ENCODE measurements at places on chromosomes 2 and 18.

DNA sequence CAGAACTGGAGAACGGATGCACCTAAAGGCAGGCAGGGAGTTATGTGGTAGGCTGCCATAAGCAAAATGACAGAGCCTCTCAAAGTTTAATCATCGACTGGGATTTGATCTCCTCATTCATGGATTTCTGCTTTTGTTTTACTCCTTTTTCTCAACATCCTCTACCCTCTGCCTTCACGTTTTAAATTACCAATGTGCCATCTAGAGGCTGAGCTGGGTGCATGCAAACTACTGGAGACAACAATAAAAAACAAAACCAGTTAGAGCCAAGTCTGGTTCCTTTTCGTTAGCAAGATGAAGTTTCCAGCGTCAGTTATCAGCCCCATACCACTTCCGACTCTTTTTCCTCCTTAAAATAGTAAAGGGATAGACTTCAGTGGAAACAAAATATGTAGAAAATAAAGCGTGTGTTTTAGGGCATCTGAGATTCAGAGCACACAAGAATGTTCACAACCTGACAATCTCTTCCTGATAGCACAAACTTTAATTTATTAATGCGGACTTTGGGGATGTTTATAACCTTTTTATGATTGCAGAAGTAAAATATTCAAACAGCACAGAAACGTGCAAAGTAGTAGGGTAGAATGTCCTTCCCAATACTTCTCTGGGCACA, 117.0 kb downstream of the LAMA1 start:
- peak; percentile 13 for DNase-seq

DNA sequence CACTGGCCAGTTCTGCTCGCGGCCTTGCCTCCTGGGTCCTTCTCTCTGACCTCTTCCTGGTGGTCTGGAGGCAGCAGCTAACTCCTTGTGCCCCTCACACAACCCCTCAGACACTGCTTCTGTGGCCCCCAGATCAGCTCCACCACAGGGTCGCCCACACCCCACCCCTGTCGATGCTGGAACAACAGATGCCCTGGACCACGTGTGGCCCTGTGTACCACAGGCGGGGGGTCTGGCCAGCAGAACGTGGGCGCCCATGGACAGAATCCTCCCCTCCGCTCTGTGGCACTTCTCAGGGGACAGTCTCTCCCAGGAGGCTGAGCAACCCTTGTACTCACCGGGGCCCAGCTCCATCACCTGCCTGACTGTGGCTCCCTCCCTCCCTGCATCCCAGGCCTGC, 245.6 kb downstream of the NDUFA10 start:
- no peak for DNase-seq

DNA sequence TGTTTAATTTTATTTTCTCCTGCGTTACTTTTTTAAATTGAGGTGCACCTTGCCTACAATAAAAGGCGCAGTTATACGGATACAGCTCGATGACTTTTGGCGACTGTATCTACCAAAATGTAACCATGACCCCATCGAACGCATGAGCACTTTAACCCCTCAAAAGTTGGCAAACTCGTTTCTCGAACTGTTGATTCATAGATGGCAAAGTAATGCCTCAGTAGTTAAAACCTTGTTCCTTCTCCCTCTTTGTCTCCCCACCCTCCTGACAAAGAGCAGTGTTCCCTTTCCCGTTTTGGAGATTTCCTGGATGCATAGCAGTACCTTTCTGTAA, 577 bp downstream of the MOGAT1 start:
- DNase-seq = no peak

- DNase-seq = peak; percentile 28
These were observed 808.1 kb downstream of the RNF144A start for GRCh38 chr2:7725171-7725849.

DNA sequence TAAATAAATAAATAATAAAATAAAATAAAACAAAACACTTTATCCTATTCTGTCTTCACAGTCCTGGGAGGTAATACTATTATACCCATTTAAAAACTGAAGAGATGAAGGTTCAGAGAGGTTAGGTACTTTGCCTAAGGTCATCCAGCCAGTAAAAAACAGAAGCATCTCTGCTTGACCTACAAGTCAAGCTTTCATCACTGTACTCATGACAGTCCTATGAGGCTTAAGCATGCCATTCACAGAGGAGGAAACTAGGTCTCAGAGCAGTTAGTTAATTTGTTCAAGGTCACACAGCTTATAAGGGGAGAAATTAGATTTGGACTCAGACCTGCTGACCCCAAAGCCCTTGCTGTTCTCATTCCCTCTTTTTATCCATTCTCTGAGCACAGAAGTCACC, 77.5 kb downstream of the MARCO start:
- peak; percentile 44 for DNase-seq

- DNase-seq = no peak
These were observed 170.0 kb upstream of the SIX3 start for GRCh38 chr2:44771522-44771921.

DNA sequence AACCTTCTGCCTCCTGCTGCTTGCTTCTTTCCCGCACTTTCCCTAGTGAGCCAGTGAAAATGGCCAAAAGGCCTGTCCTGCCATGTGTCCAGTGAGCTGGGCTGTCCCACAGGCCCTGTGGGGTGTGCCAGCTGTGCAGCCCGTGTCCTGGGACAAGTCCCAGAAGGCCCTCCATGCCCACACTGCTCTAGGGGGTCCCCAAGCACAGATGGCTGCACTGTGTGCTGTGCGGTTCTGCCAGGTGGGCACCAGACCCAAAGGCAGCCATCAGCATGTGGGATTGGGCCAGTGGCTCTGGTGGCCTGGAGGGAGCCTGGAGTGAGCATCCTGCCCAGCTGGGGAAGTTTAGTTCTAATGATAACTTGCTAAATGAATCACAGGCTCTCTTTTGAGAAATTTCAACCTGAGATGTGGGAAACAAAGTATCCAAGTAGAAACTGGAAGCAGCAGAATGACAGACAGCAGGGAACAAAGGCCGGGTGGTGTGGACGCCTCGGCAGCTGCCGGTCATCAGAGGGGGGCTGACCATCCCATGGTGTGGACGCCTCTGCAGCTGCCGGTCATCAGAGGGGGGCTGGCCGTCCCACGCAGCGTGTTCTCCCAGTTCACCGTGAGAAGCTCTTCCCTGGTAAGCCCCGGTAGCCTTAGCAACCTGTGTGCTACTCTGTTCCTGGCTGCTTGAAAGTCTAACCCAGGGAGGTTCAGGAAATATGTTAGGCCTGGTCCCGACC, 9.9 kb upstream of the CNDP2 start:
- no peak for DNase-seq

GRCh38 chr2:100875516-100876230, 55.7 kb downstream of the NPAS2 start:
- DNase-seq = no peak

DNA sequence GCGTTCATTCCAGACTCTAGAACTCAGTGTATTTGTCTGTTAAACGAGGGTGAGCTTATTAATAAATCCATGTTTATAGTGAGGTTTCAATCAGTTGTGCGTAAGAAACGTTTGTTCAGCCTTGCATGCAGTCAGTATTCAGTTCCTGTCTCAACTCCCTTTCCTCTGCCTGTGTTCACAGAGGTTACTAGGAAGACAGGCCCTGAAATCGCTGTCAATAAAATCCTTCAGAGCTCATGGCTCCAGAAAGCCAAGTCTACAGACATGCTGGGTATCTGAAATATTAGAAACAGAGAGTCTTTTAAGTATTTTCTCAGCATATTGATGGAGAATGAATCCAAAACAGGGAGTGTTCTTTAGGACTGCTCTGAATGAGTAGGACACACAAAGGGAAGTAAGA, 75.4 kb downstream of the KLF7 start:
- DNase-seq = no peak

DNA sequence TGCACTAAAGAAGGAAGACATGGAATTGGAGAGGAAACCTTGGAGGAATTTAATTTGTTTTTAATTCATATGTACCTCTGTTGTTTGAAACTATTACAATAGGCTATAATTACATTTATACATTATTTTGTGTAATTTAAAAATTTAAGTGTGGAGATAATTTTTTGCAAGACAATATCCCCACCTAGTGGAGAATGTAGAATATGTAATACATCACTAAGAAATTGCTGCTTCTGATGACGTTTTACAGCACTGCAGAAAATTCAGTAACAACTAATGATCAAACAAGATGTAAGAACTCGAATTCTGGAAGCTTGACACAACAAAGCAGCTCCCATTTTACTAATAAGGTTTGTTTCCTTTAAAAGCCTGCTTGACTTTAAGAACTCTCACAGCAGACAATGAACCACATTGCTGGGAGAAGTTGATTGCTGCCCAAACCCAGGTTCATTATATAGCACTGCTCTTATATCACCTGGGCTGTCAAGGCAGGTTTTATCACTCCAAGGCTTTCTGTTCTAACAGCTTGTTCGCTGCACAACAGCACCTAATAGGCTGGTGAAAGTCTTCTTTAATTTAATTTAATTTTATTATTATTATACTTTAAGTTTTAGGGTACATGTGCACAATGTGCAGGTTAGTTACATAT, 53.4 kb downstream of the THADA start:
- DNase-seq = peak; percentile 80

- DNase-seq = no peak
These were observed 125.9 kb upstream of the SATB2 start for GRCh38 chr2:199583676-199584075.

- no peak for DNase-seq
These were observed 53.4 kb downstream of the BOLA3 start for GRCh38 chr2:74094291-74094690.

DNA sequence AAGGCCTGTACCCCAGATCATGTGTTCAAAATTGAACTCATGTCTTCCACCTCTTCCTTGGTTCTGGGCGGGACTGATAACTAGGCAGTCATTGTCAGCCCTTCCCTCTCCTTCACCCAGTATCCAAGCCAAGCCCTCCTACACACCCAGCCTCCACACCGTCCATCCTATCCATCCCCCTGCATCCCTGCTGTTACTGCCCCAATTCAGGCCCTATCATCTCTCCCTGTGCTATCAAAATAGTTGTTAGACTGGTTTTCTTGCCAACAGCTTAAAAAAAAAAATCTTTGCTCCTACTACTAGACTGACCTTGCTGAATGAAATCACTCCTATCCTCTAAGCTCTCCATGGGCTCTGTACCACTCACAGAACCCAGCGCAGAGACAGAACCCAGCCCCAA, 32.8 kb downstream of the TGFA start:
- no peak for DNase-seq

DNA sequence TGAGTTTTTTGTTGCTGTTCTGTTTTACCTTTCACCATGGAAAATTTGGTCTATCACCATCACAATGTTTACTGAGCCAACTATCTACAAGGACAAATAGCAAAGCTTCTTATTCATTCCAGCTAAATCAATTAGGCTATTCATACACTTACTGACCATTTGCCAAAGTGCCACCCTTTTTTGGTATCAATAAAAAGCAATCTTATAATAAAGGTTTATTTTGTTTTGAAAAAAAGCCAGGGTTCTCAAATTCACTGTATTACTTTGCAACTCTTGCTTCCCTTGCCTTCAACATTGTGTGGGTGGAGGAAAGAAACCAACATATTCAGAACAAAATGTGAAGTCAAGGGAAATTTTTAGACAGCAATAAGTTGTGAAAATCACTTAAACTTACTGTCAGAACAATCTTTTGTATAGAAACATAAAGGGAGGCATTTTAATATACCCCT, 15.3 kb downstream of the PELI1 start:
- DNase-seq = peak; percentile 63

DNA sequence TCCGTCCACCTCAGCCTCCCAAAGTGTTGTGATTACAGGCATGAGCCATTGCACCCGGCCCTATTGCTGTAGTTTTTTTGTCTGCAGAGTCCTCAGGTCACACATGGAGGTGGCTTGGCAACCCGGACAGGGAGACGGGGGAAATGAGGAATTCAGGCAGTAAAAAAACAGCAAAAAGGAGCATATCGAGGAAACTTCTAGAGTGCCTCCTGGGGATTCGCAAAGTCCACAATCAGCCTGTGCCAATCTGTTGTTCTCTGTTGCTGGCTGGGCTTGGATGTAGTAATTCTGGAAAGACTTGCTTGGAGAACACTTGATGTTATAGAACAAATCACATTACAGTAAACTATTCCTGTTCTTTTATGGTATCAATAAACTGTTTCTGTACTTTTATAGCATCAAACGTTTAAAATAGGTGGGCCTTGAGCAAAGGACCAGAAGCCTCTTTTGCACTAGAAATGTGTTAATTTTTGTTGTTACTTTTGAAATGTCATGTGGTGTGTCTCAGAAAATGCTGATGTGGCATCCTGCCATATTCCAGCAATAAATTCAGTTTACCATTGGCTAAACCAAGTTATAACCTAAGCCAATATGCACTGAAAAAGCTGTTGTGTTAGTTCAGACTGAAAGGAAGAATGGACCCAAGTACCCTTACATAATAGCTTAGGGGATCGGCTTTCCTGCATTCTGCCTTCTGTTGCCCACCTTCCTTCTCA, 14.4 kb downstream of the ELAC1 start:
- no peak for DNase-seq

- no peak for DNase-seq
These were observed 130.8 kb upstream of the TWIST2 start for GRCh38 chr2:238717084-238717483.

- DNase-seq = no peak
These were observed 728 bp downstream of the FAM168B start for GRCh38 chr2:131092458-131093005.

GRCh38 chr18:3328532-3328931, 66.6 kb downstream of the MYL12B start:
- DNase-seq = no peak

DNA sequence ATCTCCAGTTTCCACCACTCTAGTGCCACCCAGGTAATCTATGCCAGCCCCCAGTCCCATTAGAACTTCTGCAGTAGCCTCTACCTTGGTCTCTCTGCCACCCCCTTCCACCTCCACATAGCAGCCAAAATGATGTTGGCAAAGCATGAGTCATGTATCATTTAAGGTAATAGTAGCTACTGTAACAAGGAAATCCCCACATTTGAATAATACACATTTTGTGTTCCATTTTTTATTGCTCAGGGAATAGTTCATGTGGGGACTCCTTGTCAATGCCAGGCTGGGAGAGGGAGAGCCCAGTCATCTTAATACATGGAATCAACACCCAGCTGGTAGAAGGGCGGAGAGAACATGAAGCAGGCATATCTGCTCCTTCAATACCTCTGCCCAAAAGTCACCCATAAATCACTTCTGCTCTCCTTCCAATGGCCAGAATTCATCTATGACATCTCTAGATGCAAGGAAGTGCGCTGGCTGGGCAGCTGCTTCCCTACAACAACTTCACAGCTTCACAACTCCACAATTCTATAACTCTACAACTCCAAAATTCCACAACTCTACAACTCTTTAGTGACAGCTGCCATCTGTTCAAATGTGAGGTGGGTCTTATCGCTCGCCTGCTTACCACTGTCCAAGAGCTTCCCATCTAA, 70.6 kb upstream of the GLS start:
- DNase-seq = no peak

- DNase-seq = no peak
These were observed 197.1 kb downstream of the SMAD7 start for GRCh38 chr18:48753691-48754090.

GRCh38 chr18:23908827-23909226, 105.7 kb upstream of the TTC39C start:
- DNase-seq = no peak

All from suppressor macrophage (primary cell).